ENCODE measurements at places on chromosomes 7 and 10.
A peak's percentile ranks its signal among the peaks of the same experiment; 100 is the strongest.

GRCh38 chr7:96837593-96837992, 127.9 kb upstream of the SEM1 start:
- no peak for DNase-seq

- no peak for DNase-seq
These were observed 118.6 kb downstream of the SRPK2 start for GRCh38 chr7:105270117-105270516.

GRCh38 chr10:108545921-108546320, 1377.4 kb downstream of the XPNPEP1 start:
- DNase-seq: no peak

DNA sequence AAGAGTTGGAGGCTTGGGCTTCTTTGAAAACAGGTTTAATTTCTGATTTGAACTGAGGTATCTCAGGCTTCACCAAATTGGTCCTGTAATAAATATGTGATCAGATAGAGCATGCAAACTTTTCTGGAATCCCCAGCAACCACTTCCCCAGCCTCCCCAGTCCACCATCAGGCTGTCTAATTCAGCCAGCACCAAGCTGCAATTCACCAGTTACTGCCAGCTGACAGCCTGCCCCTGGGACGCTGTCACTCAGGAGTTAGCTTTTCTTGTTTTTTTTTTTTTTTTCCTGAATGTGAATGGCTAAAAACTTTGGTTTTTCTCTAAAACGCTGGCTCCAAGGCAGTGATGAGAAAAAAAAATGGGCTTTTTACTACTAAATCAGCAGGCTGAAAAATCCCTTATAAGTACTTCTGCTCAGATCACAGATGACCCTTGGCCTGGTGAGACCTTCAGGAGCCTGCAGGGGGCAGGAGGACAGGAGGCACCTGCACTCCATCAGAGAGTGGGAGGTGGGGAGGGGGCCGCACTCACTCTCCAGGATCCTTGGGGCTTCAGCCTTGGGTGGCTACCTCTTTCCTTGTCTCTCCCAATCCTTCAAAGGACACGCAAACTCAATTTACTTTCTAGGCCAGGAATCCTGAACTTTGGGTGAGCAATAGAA, 349.4 kb downstream of the GATA3 start:
- no peak for DNase-seq

- no peak for DNase-seq
These were observed 184.5 kb upstream of the NFE2L3 start for GRCh38 chr7:25967278-25968204.

DNA sequence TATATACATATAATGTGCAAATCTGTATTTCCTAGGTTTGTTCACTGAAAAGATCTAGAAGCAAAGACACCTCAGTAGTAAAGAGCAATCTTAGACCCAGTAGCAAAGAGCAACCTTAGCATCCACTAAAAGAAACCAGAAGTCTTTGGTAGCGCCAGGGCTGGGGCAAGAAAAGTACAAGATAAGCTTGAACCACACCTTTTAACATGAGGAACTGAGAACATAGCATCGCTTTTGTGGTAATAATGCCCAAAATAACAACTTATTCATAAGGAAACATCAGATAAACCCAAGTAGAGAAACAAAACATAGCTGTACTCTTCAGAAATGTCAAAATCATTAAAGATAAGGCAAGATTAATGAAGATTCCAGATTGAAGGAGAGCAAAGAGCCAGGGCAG, 173.4 kb downstream of the IMMP2L start:
- no peak for DNase-seq

DNA sequence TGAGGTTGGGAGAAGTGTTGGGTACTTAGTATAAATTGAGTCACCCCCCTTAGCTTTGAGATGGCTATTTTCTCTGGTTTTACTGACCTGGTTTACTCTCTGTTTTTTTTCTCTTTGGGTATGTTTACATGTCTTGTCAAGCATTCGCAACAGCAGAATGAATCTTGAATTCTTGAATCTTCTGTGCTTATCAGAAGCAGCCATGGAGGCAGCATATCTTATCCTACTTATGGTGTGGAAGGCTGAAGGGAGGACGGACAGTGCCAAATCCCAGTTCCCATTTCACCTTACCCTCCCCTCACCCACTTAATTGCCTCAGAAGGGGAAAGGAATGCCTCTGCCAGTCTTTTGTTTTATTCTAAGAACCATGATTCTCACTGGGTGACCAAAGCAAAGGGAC, 3.7 kb downstream of the SND1 start:
- DNase-seq: no peak

- no peak for DNase-seq
These were observed 10.2 kb upstream of the BAG3 start for GRCh38 chr10:119640875-119641526.

DNA sequence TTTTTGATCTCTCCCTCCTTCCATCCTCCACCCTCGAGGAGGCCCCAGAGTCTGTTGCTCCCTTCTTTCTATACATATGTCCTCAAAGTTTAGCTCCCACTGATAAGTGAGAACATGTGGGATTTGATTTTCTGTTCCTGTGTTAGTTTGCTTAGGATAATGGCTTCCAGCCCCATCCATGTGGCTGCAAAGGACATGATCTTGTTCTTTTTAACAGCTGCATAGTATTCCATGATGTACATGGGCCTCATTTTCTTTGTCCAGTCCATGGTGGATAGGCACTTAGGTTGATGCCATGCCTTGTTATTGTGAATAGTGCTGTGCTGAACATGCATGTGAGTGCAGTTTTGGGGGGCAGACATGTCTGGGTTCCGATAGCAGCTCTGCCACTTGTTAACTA, 51.4 kb downstream of the GATA3 start:
- no peak for DNase-seq

DNA sequence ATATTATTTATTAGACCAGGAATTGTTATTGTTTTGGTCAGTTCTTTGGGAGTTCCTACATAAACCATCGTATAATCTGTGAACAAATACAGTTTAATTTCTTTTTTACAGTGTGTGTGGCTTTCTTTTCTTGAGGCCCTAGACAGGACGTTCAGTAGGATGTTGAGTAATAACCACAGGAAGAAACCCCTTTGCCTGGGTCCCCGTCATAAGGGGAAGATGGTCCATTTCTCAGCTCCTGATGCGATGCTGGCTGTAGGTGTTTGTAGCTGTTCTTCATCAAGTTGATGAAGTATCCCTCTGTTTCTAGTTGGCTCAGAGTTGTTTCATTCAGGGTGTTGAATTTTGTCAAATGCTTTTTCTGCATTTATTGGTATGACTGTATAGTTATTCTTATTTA, 219.7 kb upstream of the ADARB2 start:
- no peak for DNase-seq

DNA sequence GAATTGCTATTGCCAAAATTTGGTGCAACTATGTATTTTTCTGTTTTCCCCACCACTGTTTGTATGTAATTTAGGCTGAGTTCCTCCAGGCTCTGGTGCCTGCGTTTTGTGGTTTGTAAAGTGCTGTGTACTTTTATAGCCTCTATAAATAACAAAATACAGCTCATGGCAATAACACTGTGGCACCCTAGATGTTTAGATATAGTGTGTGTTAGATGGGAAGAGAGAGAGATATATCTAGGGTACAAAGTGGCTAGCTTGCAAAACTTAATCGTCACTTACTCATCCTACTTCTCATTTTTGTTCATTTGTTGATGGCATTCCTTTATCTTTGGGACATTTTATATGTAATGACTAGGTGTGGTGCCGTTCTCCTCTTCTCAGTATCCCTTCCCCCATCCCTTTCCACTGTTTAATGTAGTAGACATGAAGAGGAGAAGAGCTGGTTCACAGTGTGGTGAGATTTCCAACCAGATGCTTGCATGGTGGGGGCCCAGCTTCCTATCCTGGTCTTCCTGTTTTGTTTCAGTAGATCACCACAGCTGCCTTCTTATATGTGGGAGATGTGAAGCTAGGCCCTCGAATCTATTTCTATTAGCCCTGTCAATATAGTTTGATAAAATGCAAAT, 115.0 kb downstream of the SND1 start:
- DNase-seq: no peak

DNA sequence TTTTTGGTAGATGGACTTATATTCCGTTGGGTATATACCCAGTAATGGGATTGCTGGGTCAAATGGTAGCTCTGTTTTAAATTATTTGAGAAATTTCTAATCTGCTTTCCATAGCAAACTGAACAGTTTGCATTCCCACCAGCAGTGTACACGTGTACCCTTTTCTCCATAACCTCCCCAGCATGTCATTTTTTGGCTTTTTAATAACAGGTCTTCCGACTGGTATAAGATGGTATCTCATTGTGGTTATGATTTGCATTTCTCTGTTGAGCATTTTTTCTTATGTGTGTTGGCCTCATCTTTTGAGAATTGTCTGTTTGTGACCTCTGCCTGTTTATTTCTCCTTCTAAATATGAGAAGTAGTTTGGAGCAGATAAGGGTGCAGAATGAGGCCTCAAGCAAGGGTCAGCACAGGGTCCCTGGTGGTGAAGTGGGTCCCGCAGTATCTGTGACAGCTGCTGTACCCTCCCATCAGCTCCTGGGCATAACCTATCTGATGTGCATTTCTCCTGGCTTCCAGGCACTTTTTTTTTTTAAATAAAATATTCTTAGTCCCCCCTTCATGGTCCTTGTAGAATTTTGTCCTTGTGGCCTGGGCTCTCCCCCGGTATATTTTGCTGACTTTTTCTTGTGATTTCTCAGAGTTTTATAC, 73.5 kb downstream of the PROSER2 start:
- no peak for DNase-seq

DNA sequence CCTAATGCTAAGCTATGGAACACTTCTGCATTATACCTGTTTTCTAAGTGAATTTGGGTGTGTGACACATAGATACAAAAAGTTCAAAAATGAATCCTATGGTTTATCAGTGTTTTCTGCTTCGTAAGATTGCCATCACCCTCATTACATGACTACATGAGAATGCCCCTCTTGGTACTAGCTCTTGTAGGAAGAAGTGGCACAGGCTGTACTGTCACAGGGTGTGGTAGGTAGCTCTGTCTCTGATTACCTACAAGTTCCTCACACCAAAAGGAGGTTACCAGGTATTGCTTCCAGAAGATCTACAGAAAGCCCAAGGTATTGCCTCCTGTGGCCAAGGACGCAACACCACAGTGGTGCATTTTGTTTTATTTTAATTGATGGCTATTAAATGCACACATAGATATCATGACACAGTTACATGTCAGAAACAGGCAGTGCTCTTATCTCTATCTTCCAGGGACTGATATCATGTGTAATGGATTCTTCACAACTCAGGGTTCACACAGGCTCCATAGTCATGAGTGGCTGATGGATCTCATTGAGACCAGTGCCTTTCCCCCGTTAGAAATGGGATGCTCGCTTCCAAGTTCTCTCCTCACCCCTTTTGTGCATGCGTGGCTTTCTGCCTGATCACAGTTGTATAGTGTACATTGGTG, 6.6 kb downstream of the OPTN start:
- DNase-seq: no peak

DNA sequence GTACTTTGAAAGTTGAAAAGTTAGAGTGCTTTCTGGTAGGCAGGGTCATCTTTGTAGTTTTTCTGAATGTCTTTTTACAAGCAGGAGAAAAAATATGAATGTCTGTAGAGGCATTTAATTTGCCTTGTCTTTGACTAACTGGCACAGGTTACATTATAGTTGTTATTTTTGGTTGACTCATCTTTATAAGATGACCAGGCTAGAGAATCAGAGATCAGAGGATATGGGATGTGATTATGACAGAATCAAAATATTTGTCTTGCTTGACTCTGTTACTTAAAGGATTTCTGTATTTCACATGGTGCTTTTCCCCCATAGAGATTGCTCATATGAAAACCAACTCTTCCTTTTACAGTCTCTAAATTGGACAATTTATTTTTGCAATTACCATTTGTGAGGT, 2.4 kb downstream of the ZMYND11 start:
- no peak for DNase-seq

GRCh38 chr7:55513868-55514267, 58.4 kb downstream of the VOPP1 start:
- no peak for DNase-seq

- DNase-seq: peak; percentile 58
These were observed at the start of gene FRAT2 for GRCh38 chr10:97334370-97335175. Gene FRAT2 (minus strand): TSS chr10:97334729. CDS start chr10:97334572, 157 bp downstream.

DNA sequence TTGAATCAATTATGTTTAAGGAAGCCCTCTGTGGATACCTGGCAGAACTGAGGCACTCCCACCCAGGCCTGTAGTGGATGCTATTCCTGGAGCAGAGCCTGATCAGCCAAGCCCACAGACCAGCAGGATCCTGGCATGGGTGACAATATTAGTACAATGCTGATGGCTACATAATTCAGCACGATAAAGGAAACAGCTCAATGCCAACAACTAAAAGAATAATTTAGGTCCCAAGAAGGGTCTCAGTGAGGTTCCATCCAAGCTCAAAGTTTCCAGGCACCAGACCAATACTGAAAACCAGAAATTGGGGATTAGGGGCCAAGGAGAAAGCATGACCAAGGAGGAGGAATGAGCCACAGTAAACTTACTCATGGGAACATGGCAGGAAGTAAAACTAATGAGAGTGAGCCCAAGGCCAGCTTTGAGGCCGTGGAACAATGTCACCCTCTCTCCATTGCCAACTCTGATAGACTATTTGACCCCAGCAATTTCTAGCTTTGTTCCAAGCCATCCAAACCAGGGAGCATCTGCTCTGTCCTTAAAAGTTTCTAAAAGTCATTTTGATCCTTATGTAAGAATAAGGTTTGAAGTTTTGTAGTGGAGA, 1082.4 kb downstream of the KCNMA1 start:
- no peak for DNase-seq

DNA sequence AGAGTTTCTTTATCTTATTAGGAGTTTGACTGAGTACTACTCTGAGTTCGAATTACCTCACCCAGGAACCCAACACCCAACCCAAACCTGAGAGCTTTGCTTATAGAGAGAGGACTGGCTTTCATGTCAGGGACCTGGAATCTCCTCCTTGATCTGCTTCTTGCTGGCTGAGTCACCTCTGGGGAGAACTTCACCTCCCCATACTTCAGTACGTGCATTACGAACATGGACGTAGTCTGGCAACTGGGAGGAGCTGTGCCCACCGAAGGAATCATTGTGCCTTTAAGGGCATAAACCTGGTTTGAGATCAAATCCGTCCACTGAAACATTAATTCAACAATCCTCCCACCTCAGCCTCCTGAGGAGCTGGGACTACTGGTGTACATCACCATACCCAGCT, 12.2 kb upstream of the PSAP start:
- no peak for DNase-seq

GRCh38 chr10:74677951-74678350, 148.4 kb upstream of the KAT6B start:
- DNase-seq: no peak

DNA sequence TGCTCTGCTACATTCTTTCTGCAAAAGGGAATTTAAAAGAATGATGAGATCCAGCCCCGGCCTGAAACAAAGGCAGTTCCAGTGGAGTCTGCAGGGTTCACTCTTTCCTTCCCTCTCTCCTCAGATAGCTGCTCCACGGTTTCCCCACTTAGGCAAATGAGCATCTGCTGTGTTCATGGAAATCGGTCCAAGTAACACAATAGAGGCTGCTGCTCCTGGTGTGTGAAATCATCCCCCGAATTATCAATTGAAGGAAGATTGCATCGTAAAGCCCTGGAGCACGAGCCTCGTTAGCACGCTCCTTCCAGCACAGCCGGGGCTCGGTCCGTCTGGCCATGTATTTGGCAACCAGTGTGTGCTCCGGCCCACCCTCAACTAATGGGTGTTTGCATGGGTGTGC, 108.3 kb upstream of the DPP6 start:
- no peak for DNase-seq
